K562 (cell line): ENCODE measurements at places on chromosomes 13 and 19. TPM values are rescaled to one million over a fixed set of nuclear protein-coding genes. Genes with fewer than 3 reads are reported as not detected.
A peak's percentile ranks its signal among the peaks of the same experiment; 100 is the strongest.

The NTN5 gene
- not detected in 2 replicates for total RNA-seq

The ZNF177 gene
- total RNA-seq, result 0.45 and 0.82 TPM in 2 replicates

The ZNF132 gene
- total RNA-seq, result not detected in 2 replicates

The BRME1 gene
- 5.9 and 6.1 TPM in 2 replicates for total RNA-seq

The KATNAL1 gene
- 6.3 and 6.4 TPM in 2 replicates for total RNA-seq

The ZNF787 gene
- 65.9 and 73.8 TPM in 2 replicates for total RNA-seq

The ZNF560 gene
- total RNA-seq, result 0.09 TPM in 1 of 2 replicates, not detected in the other

The OR7A5 gene
- not detected in 2 replicates for total RNA-seq

GRCh38 chr13:91621963-91622362 is 223.5 kb downstream of the GPC5 start:
- no peak overlapping the region for H3K27ac ChIP-seq
- no peaks in the 10 kb centered on the region for H3K36me3 ChIP-seq
- H3K4me1 ChIP-seq, result no peaks in the 10 kb centered on the region
- DNase-seq, result no peak
- H3K27me3 ChIP-seq, result no peaks in the 10 kb centered on the region
- no peak overlapping the region for H3K4me3 ChIP-seq

- H3K36me3 ChIP-seq, result no peaks in the 10 kb centered on the region
- no peak overlapping the region for H3K4me3 ChIP-seq
- H3K27me3 ChIP-seq, result no peaks in the 10 kb centered on the region; the same call in 2 of the 3 replicates
- DNase-seq, result peak; percentile 54
- no peak overlapping the region for H3K27ac ChIP-seq
These were observed 16.2 kb downstream of the LAIR2 start for GRCh38 chr19:54518844-54519243.

DNA sequence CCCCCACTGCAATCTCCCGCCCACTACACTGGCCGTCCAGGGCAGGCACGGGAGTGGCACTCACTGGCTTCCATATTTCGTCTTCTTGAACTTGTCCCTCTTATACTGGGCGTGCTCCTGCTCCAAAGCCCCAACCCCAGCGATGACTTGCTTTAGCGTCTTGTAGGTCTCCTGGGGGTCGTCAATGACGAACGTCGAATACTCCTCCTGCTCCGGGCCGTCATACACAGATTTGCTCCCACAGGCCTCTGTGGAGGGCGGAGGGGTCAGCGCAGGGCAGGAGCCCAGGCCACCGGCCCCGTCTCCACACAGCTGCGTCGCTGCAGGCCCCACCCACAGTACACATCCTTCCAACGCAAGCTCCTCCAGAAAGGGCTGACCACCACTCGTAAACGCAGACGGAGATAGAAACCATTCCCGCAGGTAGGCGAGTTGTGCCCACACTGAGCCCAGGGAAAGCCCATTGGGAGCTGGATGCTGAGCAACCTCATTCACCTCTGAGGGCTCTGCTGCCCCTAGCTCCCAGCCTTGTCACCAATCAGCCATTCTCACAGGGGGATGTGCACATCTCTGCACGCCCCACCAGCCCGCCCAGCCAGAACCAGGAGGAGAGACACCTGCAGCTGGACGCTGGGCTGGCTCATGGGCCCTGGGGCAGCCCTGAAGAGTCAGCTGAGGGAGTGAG is 7.9 kb upstream of the C13orf46 start:
- no peak overlapping the region for H3K4me3 ChIP-seq
- no peak overlapping the region for H3K27ac ChIP-seq
- peaks cover 4% of the 10 kb centered on the region; the same call in 1 of the 2 replicates for H3K4me1 ChIP-seq
- DNase-seq, result no peak
- H3K27me3 ChIP-seq, result no peaks in the 10 kb centered on the region
- peaks cover 32% of the 10 kb centered on the region; the same call in 2 of the 3 replicates for H3K36me3 ChIP-seq

DNA sequence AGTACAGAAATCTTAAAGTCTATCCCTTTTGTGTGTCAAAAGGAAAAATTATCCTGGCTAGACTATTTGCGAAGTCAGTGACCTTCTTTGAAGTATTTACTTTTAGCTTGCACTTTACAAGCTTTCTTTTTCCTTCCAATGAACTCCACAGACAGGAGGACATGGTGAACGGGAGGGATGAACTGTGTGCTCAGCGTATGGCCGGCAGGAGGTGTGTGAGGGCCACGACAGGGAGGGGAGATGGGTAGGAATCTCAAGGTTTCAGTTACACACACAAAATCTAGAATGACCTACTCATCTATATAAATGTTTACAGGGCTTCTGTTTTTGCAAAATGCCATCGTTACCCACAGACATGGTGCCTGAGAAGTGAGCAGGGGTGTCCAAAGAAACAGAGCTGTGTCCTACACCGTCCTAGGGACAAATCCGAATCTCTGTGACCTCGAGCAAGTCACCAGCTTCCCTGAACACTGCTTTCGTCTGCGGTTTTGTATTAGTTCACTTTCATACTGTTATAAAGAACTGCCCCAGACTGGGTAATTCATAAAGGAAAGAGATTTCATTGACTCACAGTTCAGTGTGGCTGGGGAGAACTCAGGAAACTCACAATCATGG is 537.2 kb downstream of the LIG4 start:
- H3K27ac ChIP-seq, result no peak overlapping the region
- no peaks in the 10 kb centered on the region for H3K27me3 ChIP-seq
- H3K4me1 ChIP-seq, result no peaks in the 10 kb centered on the region
- DNase-seq, result no peak
- H3K4me3 ChIP-seq, result no peak overlapping the region
- H3K36me3 ChIP-seq, result no peaks in the 10 kb centered on the region

GRCh38 chr13:48094404-48094780 is 512 bp downstream of the MED4 start:
- no peak for DNase-seq
- H3K4me1 ChIP-seq, result no peaks in the 10 kb centered on the region; the same call in 1 of the 2 replicates
- H3K4me3 ChIP-seq, result peak overlapping the region; percentile 96
- peak overlapping the region; percentile 83 for H3K27ac ChIP-seq
- no peaks in the 10 kb centered on the region for H3K27me3 ChIP-seq

DNA sequence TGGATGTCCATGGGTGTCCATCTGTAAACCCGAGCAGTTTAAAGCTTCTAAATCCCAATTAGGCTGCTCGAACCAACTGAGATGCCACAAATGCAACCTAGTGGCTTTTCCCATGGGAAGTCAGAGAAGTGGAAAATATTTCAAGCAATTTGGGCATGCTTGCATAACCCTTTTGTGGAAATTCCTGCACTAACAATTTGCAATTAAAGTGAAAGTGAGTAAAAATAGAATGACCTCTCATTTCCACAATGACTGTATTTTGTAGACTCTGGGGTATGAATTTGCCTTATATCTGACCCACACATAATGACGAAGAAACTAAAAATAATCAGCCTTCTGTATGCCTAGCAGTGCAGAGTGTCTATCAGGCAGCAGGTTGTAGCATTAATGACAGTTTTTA is 91.8 kb upstream of the TSC22D1 start:
- H3K36me3 ChIP-seq, result no peaks in the 10 kb centered on the region
- no peaks in the 10 kb centered on the region for H3K4me1 ChIP-seq
- H3K4me3 ChIP-seq, result no peak overlapping the region
- H3K27me3 ChIP-seq, result 0 out of 2 replicates have a peak, but pooled peaks cover 7% of the 10 kb centered on the region

DNA sequence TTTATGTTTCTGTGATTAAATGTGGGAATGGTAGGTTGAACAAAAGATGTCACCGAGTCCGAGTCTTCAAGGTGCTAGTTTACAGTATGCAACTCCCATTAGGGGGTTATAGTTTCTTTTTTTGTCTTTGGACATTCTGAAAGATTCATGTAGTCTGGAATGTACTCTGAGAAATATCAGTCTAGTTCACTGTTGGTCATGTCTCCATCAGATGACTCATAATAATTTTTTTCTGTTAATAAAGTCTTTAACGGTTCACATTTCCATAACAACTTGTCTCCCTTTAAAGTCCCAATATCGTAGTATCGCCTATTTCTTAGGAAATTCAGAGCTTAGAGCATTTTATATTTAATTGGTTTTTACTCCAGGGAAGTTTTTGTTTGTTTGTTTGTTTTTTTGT is 13.5 kb upstream of the ESD start:
- no peaks in the 10 kb centered on the region for H3K4me1 ChIP-seq
- H3K27me3 ChIP-seq, result no peaks in the 10 kb centered on the region
- H3K27ac ChIP-seq, result no peak overlapping the region
- no peak overlapping the region for H3K4me3 ChIP-seq
- DNase-seq, result no peak

- H3K27ac ChIP-seq, result no peak overlapping the region
- no peaks in the 10 kb centered on the region for H3K36me3 ChIP-seq
- DNase-seq, result no peak
- peaks cover 14% of the 10 kb centered on the region; the same call in 2 of the 3 replicates for H3K27me3 ChIP-seq
- H3K4me3 ChIP-seq, result no peak overlapping the region
These were observed 178.3 kb downstream of the STK24 start for GRCh38 chr13:98398581-98398980.

DNA sequence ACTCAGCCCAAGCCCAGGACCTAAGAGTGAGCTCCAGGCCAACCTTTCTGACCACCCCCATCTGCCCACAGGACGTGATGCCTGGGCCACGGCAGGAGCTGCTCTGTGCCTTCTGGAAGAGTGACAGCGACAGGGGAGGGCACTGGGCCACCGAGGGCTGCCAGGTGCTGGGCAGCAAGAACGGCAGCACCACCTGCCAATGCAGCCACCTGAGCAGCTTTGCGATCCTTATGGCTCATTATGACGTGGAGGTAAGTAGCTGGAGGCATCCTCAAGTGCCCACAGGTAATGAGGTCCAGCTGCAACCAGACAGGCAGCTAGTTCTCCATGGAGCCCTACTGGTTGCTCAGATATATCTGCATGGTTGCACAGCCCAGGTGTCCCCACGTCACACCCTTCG is 14.8 kb downstream of the DDX39A start:
- H3K27ac ChIP-seq, result no peak overlapping the region
- H3K4me3 ChIP-seq, result no peak overlapping the region
- H3K4me1 ChIP-seq, result peaks cover 45% of the 10 kb centered on the region
- no peak for DNase-seq

DNA sequence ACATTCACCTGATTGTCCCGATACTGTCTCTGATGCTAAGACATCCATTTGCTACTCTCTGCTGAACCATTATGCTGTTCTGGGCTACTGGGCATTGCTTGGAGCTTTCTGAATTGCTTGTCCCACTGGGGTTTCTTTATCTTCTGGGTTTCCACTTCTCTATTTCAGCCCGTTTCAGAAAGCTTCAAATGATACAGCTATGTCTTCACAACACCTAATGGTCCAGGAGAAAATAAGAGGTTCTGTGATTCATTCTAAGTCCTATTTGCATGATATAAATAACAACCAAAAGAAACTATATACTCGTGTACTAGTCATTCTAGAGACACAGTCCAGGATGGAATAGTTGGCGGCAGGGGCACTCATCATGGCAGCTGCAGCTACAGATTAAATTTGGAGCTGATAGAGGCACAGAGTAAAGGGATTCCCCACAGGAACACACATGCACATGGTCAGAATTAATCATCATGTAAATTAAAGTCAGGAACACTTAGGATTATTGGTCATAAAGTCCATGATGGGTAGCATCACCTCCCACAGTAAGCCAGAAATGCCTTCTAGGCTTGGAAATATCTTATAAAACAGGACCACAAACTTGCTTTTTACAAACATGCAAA is 33.3 kb upstream of the SCEL start:
- no peak overlapping the region for H3K4me3 ChIP-seq
- H3K36me3 ChIP-seq, result no peaks in the 10 kb centered on the region
- H3K27me3 ChIP-seq, result no peaks in the 10 kb centered on the region; the same call in 1 of the 2 replicates
- H3K4me1 ChIP-seq, result no peaks in the 10 kb centered on the region

- H3K4me3 ChIP-seq, result no peak overlapping the region
- H3K4me1 ChIP-seq, result no peaks in the 10 kb centered on the region
- no peak for DNase-seq
- no peaks in the 10 kb centered on the region for H3K27me3 ChIP-seq
These were observed 546.7 kb downstream of the RFC3 start for GRCh38 chr13:34364633-34365032.

GRCh38 chr19:390386-391206 is 18.4 kb downstream of the C2CD4C start:
- no peaks in the 10 kb centered on the region for H3K36me3 ChIP-seq
- H3K27ac ChIP-seq, result no peak overlapping the region
- H3K4me1 ChIP-seq, result peaks cover 9% of the 10 kb centered on the region; the same call in 1 of the 2 replicates
- DNase-seq, result no peak
- H3K27me3 ChIP-seq, result peaks cover 23% of the 10 kb centered on the region
- H3K4me3 ChIP-seq, result no peak overlapping the region

GRCh38 chr13:93862259-93862658 is 617.2 kb downstream of the DCT start:
- DNase-seq, result no peak
- H3K4me1 ChIP-seq, result no peaks in the 10 kb centered on the region
- no peak overlapping the region for H3K27ac ChIP-seq
- H3K4me3 ChIP-seq, result no peak overlapping the region
- no peaks in the 10 kb centered on the region for H3K27me3 ChIP-seq

- no peak overlapping the region for H3K27ac ChIP-seq
- H3K36me3 ChIP-seq, result no peaks in the 10 kb centered on the region
- H3K4me3 ChIP-seq, result no peak overlapping the region
- peaks cover 7% of the 10 kb centered on the region; the same call in 1 of the 2 replicates for H3K27me3 ChIP-seq
These were observed 24.3 kb downstream of the C13orf46 start for GRCh38 chr13:113949546-113949945.
